Stimulated activated CD8-positive, alpha-beta memory T cell treated with anti-CD3 and anti-CD28 coated beads, Interleukin-7, amount 100 ng/mL, for 1 hour (primary cell): ENCODE measurements at places on chromosomes 7 and 10.

- DNase-seq, result no peak
These were observed 53.0 kb upstream of the MAGI2 start for GRCh38 chr7:79506481-79506880.

GRCh38 chr7:146146831-146147486, 30.4 kb downstream of the CNTNAP2 start:
- no peak for DNase-seq

- DNase-seq, result no peak
These were observed 42.8 kb upstream of the CCDC7 start for GRCh38 chr10:32403091-32403490.

- DNase-seq, result no peak
These were observed 45.1 kb upstream of the ADAM12 start for GRCh38 chr10:126433351-126433750.

GRCh38 chr7:23205909-23206767, 24.3 kb downstream of the NUP42 start:
- no peak for DNase-seq

- no peak for DNase-seq
These were observed 364.2 kb downstream of the GLRX3 start for GRCh38 chr10:130500261-130501000.

GRCh38 chr7:46494441-46494840, 573.4 kb upstream of the IGFBP3 start:
- no peak for DNase-seq

DNA sequence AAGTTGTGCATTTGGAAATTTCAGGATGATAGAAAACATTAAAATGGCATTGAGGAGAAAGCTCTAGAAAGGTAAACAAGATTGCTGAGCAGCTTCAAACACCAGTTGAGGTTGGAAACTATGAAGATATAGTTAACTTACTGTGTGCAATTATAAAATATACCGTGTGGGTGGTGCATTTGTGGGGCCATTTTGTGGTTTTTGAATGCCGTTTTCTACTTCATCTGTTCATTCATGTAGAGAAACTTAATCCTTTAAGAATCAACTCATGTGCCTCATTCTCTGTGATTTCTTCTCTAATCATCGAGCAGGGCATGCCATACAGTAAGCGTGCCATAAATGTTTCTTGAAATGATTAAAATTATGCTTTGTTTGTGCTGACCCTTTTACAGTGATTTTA, 232.8 kb upstream of the TEX47 start:
- DNase-seq, result no peak

GRCh38 chr10:78160591-78160990, 126.9 kb downstream of the RPS24 start:
- no peak for DNase-seq

GRCh38 chr7:129698516-129699418, 87.2 kb downstream of the NRF1 start:
- no peak for DNase-seq

GRCh38 chr10:119543814-119544642, 1.5 kb upstream of the RGS10 start:
- no peak for DNase-seq

DNA sequence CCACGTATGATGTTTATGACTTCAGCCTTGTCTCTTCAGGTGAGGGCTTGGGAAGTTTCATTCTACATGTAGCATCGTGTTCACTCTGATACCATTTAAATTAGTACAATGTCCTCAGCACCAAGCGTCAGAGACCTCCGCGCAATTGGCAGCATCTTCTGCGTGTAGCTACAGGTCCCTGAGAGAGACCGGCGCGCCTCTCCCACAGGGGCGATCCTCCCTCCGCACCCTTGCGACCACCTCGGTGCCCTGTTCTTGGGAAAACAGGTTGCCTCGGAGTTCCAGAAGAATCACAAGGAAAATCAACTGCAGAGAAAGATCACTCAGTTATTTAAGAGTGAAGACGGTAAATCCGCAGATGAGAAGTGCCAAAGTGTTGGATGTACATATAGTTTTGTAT, 206.2 kb downstream of the GATA3 start:
- no peak for DNase-seq
